Activated CD8-positive, alpha-beta T cell treated with anti-CD3 and anti-CD28 coated beads for 36 hours (primary cell): ENCODE measurements at places on chromosomes 12 and 14. TPM values are rescaled to one million over a fixed set of nuclear protein-coding genes. Genes with fewer than 3 reads are reported as not detected.

- no peak for DNase-seq
Observed at GRCh38 chr12:80710727-80711449, 3.5 kb downstream of the MYF6 start.

DNA sequence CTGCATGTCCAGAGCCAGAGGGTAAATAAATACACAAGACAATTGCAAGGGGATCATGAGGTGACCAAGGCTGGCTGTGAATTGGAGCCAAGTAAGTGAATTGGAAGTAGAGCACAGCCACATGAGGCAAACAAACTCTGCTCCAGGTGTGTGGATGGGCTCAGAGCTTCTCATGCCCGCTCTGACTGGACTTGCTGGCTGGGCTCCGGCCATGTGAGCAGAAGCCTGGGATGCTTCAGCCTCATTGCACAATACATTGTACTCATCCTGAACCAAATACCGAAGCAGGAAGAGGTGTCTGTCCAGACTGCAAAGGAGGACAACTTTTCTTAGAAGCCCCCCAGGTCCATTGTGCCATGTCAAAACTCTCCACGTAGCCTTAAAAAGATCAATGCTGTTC lies 193.0 kb downstream of the TTC8 start:
- no peak for DNase-seq

- DNase-seq: peak; percentile 83
Observed at GRCh38 chr14:89681086-89682018, 264.3 kb upstream of the FOXN3 start.

DNA sequence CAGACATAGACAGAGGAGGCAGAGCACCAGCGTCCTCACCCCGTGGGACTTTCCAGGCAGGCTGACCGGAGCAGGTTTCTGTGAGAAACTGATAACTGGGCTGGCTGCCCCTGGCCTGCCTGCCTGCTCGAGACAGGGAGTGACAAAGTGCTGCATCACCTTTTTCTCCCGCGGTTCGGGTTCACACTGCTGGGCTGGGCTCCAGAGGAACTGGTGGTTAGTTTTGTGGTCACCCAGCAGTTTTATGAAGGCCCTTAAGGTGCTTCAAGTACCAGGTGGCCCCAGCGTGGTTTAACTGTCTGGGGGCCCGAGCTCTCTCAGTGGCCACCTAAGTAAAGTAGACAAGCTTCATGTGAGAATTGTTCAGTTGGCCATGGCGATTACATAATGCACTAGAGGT lies 1073.6 kb downstream of the BCL11B start:
- DNase-seq: peak; percentile 71

GRCh38 chr14:98510392-98510791 lies 761.6 kb downstream of the BCL11B start:
- no peak for DNase-seq

DNA sequence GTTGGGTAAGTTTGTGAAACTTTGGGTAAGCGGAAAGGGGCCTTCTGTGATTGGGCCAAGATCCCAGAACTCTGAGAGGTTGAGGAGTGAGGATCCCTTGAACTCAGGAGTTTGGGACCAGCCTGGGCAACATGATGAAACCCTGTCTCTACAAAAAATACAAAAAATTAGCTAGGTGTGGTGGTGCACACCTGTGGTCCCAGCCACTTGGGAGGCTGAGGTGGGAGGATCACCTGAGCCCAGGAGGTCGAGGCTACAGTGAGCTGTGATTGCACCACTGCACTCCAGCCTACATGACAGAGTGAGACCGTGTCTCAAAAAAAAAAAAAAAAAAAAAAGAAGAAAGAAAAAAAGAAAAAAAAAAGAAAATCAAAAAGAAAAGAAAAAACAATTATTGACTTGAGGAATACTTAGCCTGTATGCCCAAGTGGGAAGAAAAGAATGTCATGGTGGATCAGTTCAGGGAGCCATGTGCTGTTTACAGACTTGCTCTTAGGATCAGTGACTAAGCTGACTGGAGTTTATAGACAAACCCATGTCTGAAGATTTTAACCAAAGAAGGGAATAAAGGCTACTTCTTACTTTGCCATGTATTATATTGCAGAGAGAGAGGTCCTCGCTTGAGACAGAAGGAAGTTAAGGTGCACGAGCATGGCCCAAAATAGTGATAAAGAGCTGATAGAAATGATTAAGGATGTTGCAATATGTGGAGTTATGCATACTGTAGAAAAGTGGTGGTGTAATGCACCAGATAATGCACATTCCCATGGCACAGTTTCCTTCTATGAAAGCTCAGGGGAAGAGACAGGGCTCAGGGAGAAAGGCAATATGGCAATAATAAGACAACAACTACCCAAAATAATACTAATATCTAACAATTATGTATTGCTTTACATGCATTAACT lies 881 bp downstream of the HSD17B6 start:
- DNase-seq: no peak

- peak; percentile 81 for DNase-seq
Observed at GRCh38 chr14:52694761-52695480, 437 bp downstream of the ERO1A start.

DNA sequence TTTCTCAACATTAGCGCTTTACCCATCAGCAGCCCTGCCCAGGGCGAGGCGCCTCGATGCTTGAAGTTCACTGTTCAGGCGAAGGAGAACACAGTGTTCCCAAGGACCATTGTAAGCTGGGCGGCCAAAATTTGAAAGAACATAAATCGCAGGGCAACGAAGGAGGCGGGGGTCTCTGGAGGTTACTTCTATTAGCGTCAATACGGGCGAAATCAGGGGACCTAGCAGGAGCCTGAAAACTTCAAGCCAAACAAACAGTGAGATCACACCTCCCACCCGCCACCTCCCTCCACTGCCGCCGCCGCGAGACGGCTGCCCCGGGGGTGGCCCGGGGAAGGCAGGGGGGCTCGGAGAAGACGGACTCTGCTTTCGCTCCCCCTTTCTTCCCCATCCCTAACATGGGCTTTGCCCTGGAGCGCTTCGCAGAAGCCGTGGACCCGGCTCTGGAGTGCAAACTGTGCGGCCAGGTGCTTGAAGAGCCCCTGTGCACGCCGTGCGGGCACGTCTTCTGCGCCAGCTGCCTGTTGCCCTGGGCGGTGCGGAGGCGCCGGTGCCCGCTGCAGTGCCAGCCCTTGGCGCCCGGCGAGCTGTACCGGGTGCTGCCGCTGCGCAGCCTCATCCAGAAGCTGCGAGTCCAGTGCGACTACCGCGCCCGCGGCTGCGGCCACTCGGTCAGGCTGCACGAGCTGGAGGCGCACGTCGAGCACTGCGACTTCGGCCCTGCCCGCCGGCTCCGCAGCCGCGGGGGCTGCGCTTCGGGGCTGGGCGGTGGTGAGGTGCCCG lies at the start of gene PDZRN4:
PDZRN4 (plus strand) TSS at position 263 of the 783 bp plus-strand sequence.
- DNase-seq: no peak

Gene C12orf42
- total RNA-seq: 1.4 TPM

Gene ACOT6
- not detected for total RNA-seq

Gene ETFRF1
- total RNA-seq: 11.0 TPM

Gene SERPINA12
- not detected for total RNA-seq
